NCI-H1694 (cell line): ENCODE measurements at places on chromosomes 6 and 20.

GRCh38 chr6:39421383-39422225 lies 99.1 kb upstream of the KCNK16 start:
- DNase-seq, result no peak

DNA sequence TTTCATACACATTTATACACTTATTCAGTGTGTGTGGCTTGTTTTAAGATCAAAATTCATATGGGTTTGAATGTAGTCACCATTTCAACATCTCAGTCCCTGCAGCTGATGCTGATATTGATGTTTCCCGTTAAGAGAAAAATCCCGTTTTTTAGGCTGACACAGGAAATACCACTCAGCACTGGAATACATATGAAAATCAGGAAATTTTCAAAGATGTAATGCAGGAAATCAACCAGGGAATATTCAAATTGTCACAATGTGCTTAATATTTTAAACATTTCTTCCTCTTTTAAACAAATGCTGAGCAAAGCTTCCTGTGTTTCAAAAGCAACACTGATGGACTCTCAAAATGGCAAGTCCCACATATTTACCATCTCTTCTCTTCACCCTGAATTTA lies 94.5 kb upstream of the MARCKS start:
- DNase-seq, result no peak

DNA sequence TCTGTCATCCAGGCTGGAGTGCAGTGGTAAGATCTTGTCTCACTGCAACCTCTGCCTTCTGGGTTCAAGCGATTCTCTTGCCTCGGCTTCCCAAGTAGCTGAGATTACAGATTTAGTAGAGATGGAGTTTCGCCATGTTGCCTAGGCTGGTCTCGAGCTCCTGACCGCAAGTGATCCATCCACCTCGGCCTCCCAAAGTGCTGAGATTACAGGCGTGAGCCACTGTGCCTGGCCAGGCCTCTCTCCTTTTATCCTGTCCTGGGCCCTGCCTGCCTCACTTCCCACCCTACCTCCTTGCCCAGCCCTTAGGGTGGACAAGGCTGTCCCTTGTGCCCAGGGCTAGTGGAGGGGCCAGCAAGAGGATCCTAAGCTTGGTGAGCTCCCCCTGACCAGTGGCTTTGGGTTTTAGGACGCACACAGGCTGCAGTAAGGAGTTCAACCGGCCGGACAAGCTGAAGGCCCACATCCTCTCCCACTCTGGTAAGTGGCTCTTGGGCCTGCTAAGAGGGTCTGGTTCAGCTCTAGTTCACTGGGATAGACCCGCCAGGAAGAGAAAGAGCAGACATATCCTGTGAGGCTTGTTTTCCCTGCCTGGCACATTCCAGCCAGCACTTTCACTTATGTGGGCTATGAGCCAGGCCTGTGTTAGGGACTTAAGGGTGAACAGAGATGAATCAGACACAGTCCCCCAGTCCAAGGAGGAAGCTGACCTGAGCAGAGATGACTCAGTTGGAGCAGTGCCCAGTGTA lies 21.9 kb upstream of the CHMP4B start:
- DNase-seq, result no peak

DNA sequence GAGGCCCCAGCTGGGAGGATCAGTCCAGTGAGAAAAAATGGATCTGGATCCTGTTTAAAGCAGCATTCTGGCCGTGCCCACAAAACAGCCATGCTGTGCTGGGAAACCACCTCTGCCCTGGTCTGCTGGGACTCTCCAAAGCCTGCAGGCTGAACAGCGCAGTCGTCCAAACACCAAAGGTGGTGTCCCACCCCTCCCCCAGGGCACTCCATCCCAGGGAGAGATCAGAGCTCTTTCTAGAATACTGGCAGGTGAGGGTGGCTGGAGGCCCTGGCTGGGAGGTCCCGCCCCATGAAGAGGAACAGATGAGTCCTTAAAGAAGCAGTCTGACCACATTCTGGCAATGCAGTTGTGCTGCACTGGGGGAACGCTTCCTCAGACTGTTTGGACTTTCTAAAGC lies 84.6 kb downstream of the MRAP2 start:
- DNase-seq, result no peak

DNA sequence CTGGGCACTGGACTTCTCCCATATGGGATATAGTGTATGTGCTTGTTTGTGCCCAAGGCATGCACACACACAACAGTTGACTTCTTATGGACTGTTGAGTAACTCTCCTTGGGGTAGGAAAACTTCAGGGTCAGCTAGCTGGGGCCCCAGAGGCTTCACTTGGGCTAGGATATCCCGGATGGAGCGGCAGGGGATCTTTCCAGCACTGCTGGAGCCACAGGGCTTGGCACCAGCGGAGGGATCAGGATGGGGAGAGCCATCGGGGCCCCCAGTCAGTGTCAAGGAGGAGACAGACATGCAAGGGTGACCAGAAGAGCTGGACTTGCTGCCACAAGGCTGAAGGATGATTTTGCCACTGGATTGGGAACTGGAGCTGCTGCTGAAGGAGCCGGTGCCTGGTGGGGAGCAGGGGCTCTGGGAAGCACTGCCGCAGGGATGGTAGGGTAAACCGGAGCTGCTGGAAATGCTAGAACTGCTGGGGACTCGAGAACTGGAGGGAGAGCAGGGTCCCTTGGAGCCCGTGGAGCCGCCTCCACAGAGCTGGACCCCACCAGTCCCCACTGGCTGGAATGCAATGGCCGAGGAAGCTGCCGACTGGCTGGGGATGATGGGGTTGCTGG lies 1.5 kb downstream of the PSORS1C1 start:
- DNase-seq, result no peak

- DNase-seq, result no peak
Observed at GRCh38 chr6:137272403-137272802, 53.2 kb upstream of the IFNGR1 start.
